ENCODE measurements at places on chromosomes 5 and 9. TPM values are rescaled to one million over a fixed set of nuclear protein-coding genes. Genes with fewer than 3 reads are reported as not detected.

GRXCR2 gene
- not detected for total RNA-seq

ASPN gene
- 6.3 TPM for total RNA-seq

GRCh38 chr9:90632647-90633207 is 9.9 kb downstream of the DIRAS2 start:
- no peak for DNase-seq

DNA sequence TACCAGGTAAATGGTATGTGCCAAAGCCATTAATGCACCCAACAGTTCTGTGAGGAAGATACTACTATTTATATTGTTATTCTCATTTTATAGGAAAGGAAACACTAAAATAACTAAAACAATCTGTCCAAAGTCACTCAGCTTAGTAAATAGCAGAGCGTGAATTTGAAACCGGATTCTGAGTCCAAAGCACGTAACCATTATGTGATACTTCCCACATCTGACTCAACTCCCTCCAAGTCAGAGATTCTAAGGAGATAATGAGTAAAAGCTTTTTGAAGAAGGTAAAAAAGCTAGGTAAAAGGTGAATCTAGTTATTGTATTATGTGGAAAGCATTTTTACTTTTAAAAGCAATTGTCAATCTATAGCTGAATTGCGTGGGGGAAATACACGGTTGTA is 208.9 kb downstream of the PBX3 start:
- no peak for DNase-seq

- no peak for DNase-seq
Observed at GRCh38 chr5:156552855-156553358, 225.9 kb downstream of the SGCD start.
